ENCODE measurements at places on chromosomes 6 and 20.

DNA sequence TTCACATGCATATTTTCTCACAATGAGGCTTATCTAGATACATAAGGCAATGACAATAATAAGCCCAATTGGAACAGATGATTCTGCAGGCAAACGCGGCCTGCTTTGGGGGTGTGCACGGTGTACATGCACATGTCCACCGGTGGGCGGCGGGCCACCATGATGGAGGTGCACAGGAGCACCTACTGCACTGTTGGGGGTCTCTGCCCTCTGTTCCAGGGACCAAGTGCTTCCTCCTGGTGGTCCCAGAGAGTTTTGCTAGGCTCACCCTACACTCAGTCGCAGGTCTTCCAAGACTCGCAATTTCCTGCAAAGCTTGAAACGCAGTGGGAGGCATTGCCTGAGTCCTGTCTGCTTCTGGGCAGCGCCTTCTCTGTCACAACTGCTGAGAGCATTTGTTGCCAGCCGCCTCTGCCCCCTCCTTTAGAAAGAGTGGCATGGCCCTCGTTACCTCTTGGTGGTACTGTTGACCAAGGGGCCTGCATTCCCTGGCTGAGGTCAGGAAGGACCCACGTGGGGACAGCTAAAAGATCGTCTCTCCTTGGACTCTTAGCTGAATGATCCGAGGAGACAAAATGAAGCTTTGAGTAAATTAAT lies 135.3 kb downstream of the ERMARD start:
- DNase-seq, result no peak

- no peak for DNase-seq
Measured at GRCh38 chr6:16850681-16851026, 89.4 kb upstream of the ATXN1 start.

- no peak for DNase-seq
Measured at GRCh38 chr6:105874835-105875626, 211.1 kb upstream of the PRDM1 start.

DNA sequence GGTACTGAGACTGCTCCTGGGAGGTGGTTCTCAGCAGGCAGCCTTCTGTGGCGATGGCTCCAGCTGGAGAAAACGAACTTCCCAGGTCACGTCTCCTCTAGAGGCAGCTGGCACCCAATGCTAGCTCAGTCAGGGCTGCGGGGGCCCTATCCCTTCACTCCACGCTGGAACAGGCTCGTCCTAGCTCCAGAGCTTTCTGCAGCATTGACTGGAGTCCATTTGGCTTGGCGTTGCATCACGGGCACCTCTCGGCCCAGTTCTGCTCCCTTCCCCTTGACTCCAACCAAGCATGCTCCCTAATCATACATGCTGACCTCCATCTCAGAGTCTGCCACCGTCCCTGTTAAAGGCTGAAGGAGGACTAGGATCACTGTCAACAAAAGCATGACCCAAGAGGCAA lies 5.9 kb upstream of the IRF4 start:
- DNase-seq, result no peak

- DNase-seq, result no peak
Measured at GRCh38 chr6:105014448-105014847, 57.5 kb downstream of the LIN28B start.

- no peak for DNase-seq
Measured at GRCh38 chr6:157092736-157093135, 230.6 kb downstream of the TMEM242 start.

DNA sequence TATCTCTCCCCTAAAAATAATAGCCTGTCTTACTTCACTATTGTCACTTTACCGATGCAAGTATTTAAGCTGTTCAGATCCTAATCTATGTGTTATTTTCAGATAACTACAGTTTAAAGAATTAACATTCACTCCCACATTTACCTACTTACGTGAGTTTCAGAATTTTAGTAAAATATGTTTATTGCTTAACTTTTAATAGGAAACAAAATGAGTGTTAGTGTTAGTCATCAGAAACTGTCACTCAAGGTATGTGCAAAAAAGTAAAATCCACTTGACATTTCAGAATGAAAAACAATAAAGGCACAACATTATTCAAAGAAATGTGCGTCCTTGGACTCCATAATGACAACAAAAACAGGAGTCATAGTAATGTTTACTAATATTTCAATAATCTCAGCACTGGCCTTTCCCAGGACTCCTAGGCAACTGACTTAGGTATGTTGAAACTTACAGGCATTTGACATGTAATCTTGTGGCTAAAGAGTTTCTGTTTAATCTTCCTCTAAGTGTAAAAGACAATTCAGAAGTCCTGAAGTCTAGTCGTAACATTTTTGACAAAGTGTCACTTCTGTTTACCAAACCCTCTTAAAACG lies 4.5 kb downstream of the ATXN1 start:
- no peak for DNase-seq

DNA sequence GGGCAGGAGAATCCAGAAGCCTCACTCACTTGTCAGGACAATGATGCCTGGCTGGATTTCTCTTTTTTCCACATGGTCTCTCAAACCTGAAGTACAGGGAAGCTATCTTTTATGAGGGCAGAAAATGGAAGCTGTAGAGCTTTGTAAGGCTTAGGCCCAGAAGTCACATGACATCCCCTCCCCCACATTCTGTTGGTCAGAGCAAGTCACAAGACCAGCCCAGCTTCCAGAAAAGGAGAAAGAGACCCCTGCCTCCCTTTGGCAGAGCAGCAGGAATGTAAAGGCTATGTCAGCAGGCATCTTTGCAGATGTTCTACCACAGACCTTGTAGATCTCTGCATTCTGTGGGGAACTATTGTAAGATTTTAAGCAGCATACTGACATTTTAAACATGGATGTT lies 245.5 kb downstream of the SLC35F1 start:
- no peak for DNase-seq

Measured in naive thymus-derived CD8-positive, alpha-beta T cell (primary cell).